NCI-H1436 treated with DMSO at 0.1 percent for 48 hours (cell line): ENCODE measurements at places on chromosomes 7 and 10.

GRCh38 chr7:40808378-40808942, 673.7 kb downstream of the SUGCT start:
- DNase-seq, result no peak

DNA sequence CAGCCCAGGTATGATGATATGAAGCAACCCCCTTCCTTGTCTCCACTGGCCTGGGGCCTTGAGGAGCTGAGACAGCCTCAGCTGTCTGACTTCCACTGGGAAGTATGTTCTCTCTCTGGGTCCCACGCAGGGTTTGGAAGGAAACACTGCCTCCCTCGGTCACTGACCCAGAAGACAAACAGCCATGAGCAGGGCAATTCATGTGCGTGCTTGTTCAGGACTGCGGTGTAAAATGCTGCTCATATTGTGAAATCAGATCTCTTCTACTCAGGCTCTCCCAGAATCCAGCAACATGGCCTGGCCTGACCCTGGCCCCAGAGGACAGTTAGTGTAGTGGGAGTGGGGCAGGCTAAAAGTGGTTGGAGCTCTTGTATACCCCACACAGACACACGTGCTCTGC, 2.8 kb downstream of the CLCN1 start:
- no peak for DNase-seq

DNA sequence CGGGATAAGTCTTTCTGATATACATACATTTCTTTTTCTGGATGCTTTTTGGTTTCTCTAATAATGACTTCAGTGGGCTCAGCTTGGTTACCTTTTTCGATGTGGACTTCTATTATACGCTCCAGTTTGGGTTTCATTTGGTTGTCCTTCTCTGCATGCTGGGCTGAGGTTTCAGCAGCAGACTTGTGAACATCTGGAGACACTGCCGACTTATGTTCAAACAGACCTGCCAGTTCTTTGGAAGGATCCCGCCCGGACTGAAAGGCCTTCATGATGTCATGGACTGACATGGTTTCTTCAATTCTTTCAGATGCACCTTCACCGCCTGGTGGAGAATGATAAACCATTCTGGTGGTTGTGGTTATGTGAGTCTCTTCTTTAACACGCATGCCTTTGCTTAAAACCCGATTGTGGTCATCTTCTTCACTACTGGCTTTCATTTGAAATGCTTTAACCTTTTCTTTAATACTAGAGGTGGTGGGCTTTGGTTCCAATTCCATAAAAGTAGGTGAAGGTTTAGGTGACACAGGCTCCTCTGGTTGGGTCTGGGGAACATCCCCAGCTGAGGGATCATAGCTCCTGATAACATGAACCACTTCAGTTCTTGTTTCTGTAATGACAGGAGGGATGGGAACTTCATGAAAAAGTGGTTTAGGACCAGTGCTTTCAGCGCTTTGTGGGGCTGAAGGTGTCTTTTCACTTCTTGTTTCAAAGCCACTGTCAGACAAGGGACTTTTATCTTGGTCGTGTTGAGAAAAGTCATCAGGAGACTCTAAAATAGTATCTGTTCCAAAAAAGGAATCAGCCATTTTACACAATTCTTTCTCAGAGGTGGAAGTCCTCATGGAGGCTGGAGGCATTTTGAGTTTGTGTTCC, 167.7 kb upstream of the CCDC6 start:
- DNase-seq, result no peak

- no peak for DNase-seq
These were observed 9.4 kb downstream of the MGMT start for GRCh38 chr10:129476431-129476830.

DNA sequence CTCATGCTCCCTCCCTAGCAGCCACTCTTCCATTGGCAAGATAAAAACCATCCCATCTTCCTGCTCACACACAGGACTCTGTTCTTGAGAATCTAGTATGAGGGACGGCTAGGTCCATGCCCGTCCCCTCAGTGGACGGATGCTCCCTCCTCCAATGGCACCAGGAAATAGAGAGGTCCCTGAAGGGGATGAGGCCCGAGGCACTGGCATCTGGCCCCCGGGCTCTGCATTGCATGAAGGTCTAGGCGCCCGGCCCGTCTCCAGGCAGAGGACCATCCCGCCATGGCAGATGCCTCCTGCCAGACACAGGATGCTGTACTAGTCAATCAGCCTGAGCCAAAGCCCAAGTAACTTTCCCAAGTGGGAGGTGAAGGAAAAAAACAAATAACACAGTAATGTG, 15.0 kb downstream of the PRKAG2 start:
- DNase-seq, result no peak

DNA sequence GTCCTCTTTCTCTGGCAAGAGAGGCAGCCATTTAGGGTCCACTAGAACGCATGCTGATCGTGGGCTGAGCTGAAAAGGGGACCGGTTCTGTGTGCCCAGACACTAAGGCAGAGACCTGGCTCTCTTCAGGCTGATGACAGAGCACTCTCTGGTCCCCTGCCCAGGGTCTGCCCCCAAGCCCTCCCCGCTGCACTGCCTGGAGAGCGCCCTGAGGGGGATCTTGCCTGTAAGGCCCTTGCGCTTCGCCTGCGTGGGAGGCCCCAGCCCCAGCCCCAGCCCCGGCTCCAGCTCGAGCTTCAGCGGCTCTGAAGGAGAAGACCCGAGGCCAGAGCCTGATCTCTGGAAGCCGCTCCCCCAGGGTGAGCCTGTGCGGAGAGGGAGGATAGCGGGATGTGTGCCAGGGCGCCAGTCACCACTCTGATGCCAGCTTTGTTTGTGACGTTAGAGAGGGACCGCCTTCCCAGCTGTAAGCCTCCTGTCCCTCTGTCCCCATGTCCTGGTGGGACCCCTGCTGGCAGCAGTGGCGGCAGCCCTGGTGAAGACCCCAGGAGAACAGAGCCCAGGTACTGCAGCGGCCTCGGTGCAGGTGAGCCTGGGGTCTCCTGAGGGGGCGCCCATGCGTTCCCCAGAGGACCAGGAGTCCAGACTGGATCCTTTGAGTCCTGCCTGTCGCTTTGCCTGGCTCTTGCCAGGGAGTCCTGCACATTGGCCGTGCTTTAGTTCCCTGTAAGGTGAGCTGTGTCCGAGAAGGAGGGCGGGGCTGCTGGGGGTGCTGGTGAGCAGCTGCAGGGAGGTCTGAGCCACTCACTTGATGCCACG, 43.2 kb downstream of the ZNF467 start:
- DNase-seq, result no peak

GRCh38 chr10:5595591-5595990, 70.8 kb downstream of the ASB13 start:
- DNase-seq, result no peak

- no peak for DNase-seq
These were observed 7.0 kb upstream of the NDST2 start for GRCh38 chr10:73818402-73818801.

DNA sequence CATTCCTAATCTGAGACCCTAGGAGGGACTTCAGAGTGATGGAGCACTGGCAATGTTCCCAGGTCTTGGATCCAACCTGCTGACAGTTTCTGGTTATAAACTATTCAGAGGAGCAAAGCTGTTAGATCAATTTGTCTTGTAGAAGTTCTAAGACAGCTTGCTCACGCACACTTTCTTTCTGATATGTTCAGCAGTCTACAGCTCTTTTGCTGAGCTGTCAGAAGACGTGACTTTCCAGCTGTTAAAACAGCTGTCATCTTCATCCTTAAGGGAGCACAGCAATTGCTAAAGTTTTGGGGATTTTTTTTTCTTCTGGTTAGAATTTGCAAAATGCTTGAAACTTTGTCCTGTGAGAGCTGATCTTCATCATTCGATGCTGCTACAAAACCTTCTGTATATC, 823.1 kb downstream of the SORCS1 start:
- DNase-seq, result no peak

DNA sequence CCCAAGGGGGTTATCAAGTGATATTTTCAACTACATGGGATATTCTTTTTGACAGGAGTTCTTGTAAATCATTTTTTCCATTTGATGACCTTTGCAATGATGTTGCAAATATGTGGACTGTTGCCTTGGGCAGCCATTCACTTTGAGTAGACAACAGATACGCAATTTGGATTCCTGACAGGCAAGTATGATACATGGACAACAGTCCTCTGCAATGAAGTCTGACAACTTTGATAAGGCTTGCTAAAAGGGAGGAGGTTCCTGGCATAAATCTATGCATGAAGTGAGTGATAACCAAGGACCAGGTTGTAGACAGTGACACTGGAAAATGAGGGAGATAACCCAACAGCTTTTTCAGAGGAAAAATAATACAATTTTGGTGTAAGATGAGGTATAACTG, 17.7 kb downstream of the LRRD1 start:
- DNase-seq, result no peak

DNA sequence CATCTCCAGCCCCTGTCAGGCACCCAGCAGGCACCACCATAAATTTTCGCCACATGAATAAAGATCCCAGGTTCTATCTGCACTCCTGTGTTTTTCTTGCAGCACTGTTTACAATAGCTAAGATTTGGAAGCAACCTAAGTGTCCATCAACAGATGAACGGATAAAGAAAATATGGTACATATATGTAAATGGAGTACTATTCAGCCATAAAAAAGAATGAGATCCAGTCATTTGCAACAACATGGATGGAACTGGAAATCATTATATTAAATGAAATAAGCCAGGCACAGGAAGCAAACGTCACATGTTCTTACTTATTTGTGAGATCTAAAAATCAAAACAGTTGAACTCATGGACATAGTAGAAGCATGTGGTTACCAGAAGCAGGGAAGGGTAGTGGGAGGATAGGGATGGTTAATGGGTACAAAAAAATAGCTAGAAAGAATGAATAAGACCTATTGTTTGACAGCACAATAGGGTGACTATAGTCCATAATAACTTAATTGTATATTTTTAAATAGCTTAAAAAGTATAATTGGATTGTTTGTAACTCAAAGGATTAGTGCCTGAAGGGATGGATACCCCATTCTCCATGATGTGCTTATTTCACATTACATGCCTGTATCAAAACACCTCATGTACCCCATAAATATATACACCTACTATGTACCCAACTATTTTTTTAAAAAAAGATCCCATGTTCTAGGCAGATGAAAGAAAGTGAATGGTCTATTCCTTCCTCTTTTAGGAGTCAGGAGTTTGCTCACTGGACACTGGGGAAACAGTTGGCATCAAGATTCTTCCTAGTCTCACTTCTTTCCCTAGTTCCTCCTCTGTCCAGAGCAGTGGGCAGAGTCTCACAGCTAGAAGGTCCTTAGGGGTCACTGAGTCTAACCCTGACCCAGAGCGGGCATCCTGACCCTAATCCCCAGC, 1.0 kb upstream of the NPFFR1 start:
- DNase-seq, result no peak

- DNase-seq, result peak; percentile 63
These were observed at the start of gene SMIM30 for GRCh38 chr7:113118074-113118959. SMIM30 (minus strand) TSS chr7:113118554; CDS start chr7:113117578, 976 bp downstream.

- no peak for DNase-seq
These were observed 240.1 kb downstream of the TRIL start for GRCh38 chr7:28718055-28718481.

GRCh38 chr7:155375337-155376277, 77.9 kb downstream of the INSIG1 start:
- DNase-seq, result no peak

- DNase-seq, result no peak
These were observed 109.1 kb downstream of the IQUB start for GRCh38 chr7:123425246-123425645.

DNA sequence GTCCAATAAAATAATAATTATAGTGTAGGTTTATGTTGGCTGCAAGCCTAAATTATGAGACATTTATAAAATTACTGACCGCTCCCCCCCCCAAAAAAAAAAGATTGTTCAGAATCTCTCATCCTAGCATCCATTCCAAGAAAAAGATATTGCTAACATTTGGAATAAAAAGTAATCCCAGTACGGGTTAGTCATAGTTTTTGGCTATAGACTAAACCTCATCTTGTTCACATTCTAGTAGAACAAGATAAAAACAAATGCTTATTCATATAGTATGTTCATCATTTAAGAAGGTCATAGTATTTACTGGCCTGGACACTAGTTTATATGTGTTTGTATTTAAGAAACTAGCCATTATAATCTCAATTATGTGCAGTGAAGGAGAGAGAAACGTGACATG, 44.0 kb downstream of the ADK start:
- no peak for DNase-seq

- no peak for DNase-seq
These were observed 1.1 kb downstream of the FAM133B start for GRCh38 chr7:92589056-92589455.

DNA sequence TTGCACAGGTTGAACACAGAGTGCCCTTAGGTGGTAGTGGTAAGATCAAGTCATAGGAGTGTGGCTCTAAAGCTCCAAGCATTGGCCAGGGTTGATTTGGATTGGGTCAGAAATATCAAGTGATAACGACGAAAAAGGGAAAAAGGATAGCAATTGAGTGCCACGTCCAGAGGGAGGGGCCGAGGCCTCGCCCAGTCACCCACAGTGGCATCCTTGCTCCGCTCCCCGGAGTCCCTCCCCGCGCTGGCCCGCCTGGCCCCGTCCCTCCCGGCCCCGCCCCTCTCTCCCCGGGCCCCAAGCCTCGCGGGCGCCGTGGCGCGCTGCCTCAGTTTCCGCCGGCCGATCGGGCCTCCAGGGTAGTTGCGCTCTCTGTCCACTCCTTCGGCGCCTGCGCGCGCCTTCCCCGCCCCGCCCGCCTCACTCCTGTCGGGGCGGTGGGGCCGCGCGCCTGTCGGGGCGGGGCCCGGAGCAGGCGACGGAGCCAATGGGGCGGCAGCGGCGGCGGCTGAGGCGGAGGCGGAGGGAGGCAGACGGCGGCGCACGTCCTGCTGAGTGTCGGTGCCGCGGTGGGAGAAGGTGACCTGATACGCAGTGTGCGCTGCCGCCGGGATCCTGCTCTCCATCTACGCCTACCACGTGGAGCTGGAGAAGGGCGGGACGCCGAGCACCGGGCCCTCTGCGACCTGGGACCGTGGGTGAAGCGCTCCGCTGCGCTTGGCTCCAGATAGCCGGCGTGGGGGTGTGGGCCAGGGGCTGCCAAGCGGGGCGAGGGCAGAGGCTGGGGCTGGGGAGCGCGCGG, 209.1 kb upstream of the ZNF722 start:
- DNase-seq, result no peak

GRCh38 chr7:54559401-54559800, 17.2 kb downstream of the VSTM2A start:
- no peak for DNase-seq

GRCh38 chr10:84634636-84635035, 306.2 kb downstream of the CCSER2 start:
- no peak for DNase-seq

GRCh38 chr10:126907423-126907970, 2.3 kb downstream of the DOCK1 start:
- no peak for DNase-seq

- no peak for DNase-seq
These were observed 300.6 kb downstream of the DNAJB6 start for GRCh38 chr7:157637216-157637949.

DNA sequence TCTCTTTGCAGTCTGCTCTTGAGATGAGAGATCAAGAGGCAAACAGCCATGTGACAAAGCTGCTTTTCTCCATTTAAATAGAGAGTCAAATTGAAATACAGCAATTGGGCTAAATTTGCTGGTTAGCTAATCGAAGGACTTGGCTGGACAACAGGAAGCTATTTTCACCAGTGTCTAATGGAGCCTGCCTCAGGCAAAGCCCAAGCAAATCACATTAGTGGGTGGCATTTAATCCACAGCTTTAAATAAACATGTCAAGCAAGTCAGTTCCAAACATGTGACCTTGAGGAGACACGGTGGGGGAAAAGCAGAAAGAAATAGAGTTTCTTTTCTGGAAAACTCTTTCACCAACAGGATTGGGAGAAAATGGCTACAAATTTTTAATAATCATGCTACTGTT, 180.5 kb upstream of the AOAH start:
- no peak for DNase-seq

GRCh38 chr10:133150226-133150625, 9.8 kb upstream of the KNDC1 start:
- DNase-seq, result no peak
